H1 (cell line): ENCODE measurements at places on chromosomes 7 and 10. TPM values are rescaled to one million over a fixed set of nuclear protein-coding genes. Genes with fewer than 3 reads are reported as not detected.

The TACC2 gene
- 19.0 and 21.2 TPM in 2 replicates for polyA plus RNA-seq

GRCh38 chr10:59672150-59672875 is 37.3 kb downstream of the SLC16A9 start:
- no peak for DNase-seq

- DNase-seq, result no peak
These were observed 1.7 kb downstream of the CREB3L2 start for GRCh38 chr7:138000081-138000701.

The ARMC10 gene
- polyA plus RNA-seq, result 12.1 and 16.4 TPM in 2 replicates
